ENCODE measurements at places on chromosomes 3 and 15.

DNA sequence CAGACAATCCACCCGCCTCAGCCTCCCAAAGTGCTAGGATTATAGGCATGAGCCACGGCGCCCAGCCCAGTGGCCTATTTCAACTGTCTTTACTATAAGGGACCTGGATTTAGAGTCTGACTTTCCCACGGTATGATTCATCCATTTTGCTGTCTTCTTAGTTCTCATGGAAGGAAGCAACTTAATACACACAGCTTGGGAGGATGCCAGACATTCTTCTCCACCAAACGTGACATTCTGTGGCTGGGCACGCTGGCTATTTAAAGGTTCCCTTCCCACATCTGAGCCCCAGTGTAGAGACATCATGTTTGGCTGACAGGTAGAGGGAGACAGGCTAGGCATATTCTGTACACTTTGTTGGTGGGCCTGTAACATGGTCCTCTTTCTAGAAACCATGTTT lies 26.2 kb downstream of the FAM43A start:
- peak; percentile 47 for DNase-seq

DNA sequence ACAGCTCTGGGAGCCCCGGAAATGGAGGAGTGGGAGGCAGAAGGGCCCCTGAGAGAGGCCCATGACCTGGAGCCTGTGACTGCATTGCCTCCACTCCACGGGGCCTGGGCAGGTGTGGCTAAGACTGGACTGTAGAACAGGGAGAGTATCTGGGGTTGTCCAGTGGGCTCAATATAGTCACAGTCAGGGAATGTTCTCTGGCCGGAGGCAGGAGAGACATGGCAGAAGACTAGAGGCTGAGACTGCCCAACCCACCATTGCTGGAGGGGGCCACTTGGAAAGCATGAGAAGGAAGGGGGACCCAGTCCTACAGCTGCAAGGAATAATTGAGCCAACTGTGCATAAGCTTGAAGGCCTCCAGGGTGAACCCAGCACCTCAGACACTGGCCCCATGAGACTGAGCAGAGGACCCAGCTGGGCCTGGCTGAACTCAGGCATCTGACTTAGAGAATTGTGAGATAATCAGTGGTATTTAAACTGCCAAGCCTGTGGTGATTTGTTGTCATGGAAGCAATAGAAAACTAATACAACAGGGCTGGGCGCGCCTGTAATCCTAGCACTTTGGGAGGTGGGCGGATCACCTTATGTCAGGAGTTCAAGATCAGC lies 33.1 kb downstream of the NIPA2 start:
- DNase-seq = no peak

DNA sequence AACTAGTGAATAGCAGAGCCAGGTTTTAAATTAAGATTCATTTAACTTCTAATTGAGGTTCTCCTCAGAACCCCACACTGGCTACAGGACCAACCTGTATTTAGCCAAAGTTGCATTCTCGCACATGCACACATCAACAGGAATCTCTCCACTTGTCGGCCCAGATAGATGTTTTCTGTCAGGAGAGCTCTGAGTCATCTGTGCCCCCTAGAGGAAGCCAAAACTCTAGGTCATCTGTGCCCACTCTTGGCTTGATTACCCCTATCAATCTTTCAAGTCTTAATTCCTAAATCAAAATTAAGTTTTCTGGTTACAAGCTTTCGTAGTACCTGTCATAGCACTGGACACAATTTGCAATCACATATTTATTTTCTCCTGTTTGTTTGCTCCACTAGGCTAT lies 104.9 kb upstream of the EOMES start:
- DNase-seq = no peak

DNA sequence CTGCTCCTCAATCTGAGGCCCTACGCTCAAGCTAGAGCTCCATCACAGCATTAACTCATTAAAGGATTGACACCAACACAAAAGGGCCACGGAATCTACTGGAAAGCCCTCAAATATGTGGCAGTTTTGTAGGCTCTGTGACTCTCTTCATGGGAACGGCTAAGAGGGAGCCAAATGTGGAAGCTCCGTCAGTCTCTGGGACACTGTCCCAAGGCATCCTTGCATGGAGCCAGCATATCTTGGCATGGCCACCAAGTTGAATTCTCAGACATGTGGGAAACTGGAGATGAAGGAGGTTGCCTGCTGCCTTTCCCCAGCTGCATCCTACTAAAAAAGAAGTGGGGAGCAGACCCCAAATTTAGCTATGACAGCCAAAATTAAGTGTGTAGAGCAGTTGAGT lies 296.9 kb downstream of the NTRK3 start:
- DNase-seq = no peak

GRCh38 chr3:80439490-80439889 lies 671.7 kb upstream of the ROBO1 start:
- no peak for DNase-seq

DNA sequence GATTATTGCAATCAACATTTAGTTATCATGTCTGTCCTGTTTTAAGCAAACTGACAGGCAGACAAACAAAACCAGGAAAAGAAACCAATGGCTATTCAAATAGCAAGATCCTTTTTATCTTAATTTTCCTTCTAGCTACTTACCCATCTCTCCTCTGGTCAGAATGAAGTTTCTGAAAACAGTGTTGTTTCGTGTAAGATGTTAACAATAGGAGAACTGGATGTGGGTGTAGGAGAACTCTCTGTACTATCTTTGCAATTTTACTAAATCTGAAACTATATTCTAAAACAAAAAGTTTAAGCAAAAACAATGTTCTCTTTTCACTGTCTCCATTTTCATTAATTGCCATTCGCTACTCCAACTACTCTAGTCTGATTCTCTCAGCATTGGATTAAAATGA lies 726.4 kb downstream of the ZNF385D start:
- no peak for DNase-seq

- DNase-seq = peak; percentile 59
These were observed at the start of gene CAND2 for GRCh38 chr3:12796171-12797123. TSS of gene CAND2 (plus strand) at chr3:12796680. CDS start at chr3:12796721, 41 bp downstream.

DNA sequence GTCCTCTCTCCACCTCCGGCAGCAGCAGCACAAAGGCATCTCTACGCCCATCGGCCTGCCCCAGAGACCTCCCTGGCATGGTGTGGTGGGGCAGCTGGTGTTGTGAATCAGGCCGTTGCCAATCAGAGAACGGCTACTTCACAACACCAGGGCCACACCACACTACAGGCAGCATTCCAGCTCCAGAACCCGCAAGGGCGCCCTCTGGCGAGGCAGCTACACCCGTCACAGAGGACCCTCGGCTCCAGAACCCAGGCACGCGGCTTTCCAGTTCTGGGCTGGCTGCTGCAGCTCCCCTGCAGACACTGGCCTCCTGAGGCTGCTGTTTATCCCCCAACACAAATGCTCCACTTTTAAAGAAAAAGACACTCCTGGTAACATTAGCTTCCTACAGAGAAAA lies 127.5 kb upstream of the TOPAZ1 start:
- DNase-seq = peak; percentile 46

DNA sequence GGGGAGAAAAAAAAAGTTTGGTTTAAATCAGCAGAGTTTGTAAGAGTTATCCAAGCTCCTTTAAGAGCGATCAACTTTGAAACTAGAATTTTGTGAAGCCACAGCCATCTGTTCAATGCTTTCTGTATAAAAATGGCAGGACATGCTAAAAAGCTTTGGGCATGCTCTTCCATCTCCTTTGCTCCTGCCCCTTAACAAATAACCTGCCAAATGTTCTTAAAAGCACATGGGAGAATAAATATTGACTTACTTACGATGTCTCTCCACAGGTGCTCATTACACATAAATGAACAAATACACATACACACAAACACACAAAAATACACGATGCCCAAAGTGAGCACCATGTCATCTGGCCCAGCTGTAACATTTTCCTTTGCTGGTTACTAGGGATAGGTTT lies 211.8 kb upstream of the DPH6 start:
- no peak for DNase-seq

All from mesothelial cell of epicardium (in vitro differentiated cells).